ENCODE measurements at places on chromosomes 13 and 19.

DNA sequence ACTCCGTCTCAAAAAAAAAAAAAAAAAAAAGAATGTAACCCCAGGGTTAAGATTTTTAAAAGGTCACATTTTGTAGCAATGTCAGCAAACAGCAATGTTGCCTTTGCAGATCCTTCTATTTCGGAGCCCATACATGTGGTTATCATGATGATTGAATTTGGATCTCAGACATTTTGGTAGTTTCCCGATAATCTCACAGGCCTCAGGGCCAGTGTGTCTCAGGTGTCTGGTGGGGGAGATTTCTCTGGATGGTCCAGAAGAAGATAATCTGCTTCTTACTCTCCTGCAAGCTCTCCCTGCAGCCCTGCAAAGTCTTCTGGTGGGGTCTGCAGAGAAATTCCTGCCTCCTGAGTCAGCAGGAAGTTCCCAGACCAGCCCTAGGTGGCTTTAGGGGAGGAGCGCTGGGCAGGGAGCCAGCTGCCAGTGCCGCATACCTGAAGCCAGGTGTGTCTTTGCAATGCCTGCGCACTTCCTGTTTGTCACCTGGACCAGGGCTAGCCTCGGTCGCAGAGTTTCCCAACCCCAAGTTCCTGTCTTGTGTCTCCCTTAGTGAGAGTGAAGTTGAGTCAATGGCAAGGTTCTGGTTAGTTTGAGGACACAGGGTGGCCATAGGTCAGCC lies 1.4 kb downstream of the SH2D3A start:
- no peak for DNase-seq

- DNase-seq = no peak
Measured at GRCh38 chr13:40798380-40798779, 9.0 kb downstream of the SLC25A15 start.

DNA sequence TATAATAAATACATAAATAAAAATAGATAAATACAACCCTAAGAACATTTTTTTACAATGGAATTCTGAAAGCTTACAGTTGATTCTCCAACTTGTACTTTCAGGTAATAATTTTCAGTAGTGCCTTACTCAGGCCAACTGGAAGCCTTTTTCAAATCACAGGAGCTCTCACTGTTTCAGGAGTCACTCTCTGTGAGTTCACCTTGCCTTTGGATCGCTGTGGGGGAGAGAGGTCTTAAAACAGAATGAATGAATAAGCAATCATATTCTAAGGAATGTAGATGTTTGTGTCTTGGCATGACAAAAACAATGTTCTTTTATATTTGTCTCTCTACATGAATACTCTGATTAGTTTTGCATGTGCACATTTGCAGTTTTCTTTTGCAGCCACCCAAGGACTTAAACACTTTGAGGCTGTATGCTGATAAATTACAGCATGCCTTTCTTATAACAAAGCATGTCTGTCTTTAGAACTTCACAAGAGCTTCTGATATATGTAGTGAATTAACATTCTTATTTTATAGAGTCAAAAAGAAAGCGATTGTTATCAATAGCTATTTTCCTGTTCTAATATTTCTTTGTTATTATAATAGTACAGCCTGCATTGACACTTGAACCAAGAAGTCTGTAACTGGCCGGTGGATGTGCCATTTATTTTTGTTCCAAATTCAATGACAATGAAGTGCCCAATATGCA lies 1111.5 kb upstream of the ATXN8OS start:
- no peak for DNase-seq

DNA sequence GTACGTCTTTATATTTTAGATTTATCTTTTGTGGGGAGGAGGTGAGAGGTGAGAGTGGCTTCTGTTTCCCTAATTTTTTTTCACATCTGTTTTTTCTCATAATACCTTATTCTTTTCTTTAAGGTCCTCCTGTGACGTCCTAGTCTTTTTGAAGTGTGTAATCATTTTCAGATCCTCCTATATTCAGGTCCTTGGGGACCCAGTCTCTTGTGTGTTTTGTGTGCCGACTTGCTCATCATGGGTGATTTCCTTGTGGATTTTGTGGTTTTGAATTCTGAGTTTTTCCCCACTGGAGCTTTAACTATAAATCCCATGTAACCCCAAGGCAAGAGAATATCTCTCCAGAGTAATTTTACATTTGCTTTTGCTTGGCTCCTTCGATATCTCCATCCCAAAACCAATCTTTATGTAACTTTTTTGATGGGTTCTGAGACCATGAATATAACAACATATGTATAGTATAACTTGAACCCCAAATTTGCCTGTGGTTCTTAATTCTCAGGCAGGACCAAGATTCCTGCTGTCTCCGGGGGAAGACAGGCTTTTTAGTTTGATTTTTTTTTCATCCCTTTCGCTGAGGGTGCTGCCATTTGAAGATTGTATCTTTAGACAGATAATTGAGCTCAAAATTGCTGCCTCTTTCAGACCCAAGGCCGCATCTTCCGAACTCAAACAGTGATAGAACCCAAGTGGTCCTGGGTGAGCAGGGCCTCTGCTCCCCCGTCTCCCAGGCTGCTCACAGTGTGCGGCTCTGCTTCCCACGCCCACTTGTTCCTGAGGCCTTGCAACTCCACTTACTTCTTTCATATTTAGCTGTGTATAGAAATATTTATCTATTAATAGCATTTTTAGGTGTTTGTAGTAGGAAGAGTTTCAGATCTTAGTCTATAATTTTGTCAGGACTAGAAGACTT lies 59.1 kb upstream of the GPR183 start:
- DNase-seq = no peak

DNA sequence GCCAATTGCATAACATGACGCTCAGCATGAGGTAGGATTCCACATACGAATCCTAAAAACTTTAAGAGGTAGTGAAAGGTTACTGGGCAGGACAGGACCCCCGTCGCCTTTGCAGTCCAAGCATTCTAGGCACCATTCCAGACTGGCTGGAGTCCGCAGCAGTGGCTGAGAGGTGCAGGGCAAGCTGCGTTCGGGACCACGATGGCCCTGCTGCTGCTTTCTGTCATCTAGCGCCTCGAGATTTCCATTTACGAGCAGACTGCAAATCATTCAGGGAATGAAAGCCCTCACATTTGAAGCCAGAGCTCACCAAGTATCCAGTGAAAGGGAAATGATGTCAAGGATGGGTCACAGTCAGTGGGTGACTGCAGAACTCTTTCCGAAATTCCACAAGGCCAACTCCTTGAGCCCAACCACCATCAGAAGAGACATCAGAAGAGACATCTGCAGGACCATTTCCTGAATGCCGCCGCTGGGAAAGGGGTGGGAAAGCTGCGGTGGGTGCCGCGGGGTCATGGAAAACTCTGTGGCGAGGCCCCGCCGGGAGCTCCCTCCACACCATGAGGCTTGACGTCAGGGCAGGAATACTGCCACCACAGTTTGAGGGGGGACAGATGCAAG lies 88.3 kb downstream of the COL4A1 start:
- DNase-seq = no peak

GRCh38 chr19:51651216-51651846 lies 4.7 kb upstream of the SIGLEC14 start:
- no peak for DNase-seq

DNA sequence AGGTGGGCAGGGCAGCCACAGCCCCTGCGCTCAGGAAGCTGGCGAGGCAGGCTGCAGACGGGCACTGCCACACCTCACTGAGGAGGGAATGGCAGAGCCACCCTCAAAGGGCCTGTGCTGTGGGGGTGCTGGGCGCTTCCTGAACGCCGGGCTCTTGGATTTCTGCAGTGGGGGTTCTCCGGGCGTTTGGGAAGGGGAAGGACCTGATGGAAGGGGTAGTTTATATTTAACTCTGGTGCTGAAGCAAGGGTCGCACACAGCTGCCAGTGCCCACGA lies 10.5 kb downstream of the GNA11 start:
- no peak for DNase-seq

- no peak for DNase-seq
Measured at GRCh38 chr13:111908361-111908760, 158.6 kb upstream of the SOX1 start.

DNA sequence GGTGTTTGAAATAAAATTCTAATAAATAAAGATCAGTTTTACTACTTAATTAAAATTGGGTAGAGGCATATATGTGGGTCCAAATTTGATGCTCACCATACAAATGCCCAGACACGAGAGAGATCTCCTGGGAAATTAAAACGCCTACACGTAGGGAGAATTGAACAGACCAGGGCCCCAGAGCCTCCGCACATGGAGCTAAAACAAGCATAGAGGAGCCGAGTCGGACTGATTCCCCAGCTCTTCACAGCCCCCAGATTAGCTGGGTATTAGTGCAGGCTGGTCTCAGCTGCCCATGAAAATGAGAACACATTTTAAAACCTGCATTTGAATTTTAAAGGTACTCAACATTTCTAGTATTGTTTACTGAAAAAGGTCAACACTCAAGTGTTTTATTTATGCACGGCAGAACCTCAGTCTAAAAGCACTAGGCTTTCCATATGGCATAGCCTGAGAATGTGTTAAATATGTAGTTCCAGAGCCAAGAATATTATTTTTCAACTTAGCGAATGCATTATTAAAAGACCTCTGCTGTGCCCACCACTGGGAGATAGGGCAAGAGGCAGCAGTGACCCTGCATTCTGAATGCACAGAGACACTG lies 344.8 kb downstream of the ENOX1 start:
- no peak for DNase-seq

DNA sequence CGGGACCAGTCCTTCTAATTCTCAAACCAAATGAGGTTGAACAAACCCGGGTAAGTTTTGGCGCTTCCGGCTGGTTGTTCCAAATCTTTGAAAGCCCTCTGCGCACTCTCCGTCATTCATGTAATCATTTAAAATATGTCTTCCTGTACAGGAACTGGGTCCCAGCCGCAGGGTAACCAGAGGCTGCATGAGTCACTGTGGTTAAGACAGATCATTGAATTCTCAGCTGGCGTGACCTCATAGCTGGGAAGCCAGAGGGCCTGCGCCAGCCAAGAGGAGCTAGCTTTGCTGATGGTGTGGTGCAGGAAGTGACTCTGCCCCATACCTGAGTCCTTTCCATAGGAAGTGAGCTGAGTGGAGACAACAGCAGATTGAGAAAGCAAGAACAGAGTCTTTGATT lies 135.2 kb downstream of the TSHZ3 start:
- DNase-seq = peak; percentile 78

- DNase-seq = no peak
Measured at GRCh38 chr13:105773863-105774538, 761.5 kb downstream of the EFNB2 start.

GRCh38 chr19:42247640-42248199 lies 5.3 kb upstream of the GSK3A start:
- DNase-seq = no peak

DNA sequence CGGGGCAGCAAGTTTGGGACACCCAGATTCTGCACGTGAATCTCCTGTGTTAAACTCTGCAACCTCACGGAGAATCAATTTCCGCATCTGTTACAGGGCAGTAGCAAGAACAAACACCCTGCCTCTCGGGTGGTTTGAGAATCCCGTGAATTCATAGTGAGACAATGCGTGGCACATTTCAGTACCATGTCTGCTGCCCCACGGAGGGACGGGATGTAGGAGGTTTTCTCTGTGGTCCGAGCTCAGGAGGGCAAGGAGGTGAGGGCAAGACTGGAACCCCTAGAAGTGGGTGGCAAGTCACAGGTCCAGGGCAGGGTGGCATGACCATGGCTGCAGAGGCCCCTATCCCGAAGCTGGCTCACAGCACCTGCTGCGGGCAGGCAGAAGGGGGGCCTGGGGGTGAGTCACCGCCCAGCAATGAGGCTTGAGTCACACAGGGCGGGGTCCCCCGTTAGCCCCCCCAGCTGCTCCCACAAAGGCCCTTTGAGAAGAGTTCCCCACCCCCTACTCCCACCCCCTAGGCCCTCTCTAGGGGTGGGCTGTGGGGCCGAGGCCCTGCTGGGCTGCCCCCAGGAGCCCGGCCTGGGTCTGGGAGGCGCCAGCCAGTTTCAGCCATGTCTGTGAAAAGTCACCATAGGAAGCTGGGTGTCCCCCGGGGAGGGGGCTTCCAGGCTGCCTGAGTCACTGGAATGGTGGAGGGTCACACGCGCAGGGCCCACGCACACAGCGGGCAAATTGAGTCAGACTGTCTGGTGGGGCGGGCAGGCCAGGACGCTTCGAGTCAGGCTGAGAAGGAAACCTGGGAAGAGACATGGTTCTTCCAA lies 25.8 kb upstream of the NANOS3 start:
- DNase-seq = peak; percentile 65

DNA sequence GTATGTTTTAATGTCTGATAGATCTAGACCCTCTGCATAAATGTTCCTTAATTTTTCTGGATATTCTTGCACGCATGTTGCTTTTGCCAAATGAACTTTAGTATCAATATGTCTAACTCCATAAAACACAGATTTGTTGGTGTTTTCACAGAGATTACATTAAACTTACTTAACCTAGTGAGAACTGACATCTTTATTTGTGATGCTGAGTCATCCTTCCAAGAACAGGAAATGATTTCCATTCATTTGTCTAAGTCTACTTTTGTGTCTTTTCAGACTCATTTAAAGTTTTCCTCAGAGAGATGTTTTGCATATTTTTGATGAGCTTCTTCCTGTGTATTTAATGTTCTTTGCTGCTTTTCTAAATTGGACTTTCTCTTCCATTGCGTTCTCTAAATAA lies 184.0 kb downstream of the SLC7A1 start:
- no peak for DNase-seq

GRCh38 chr19:19417628-19418245 lies 12.3 kb downstream of the GATAD2A start:
- no peak for DNase-seq

DNA sequence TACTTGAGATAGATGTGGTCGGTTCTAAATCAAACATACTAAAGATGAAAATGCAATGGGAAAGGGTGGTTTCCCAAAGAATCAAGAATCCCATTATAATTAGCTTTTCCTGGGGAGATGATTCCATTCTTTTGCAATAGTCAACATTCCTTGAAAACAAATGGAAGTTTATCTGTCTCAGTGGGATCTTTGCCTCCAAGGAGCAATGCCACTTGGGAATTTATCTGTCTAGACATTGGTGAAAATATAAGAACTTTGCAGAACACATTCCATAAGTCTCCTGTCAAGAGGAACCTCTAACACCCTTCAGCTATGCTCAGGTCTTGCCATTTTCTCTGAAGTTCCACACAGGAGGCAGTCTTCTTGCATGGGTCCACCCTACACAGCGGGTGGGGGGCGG lies 152.5 kb downstream of the KCTD12 start:
- no peak for DNase-seq

DNA sequence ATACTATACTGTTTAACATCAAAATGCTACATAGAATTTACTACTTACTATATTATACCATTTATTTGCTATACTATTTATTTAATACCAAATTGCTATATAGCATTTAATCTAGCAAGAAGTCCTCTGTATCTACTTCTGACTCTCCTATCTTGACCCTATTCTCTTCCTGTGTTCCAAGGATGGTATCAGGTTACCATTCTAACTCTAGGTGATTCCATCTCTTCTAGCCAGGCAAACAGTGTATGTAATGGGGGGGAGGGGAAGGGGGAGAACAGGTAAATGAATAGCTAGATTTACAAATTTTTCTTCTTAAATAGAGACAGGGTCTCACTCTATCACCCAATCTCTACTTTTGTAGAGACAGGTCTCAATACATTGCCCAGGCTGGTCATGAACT lies 200.3 kb downstream of the DIAPH3 start:
- DNase-seq = no peak

DNA sequence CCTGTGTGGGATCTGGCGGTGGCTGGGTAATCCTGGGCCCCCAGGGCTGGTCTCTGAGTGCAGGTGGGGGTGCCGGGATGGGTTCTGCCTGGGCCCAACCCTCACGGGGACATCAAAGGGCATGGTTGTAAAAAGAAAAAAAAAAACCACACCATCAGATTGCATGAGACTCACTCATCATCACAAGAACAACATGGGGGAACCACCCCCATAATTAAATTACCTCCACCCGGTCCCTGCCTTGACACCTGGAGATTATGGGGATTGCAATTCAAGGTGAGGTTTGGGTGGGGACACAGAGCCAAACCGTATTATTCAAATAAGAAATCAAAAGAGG lies 14.3 kb downstream of the C1QTNF9 start:
- no peak for DNase-seq

Measured in activated CD4-positive, alpha-beta T cell treated with anti-CD3 and anti-CD28 coated beads, Interleukin-2, amount 50 U/mL, for 4 hours (primary cell).